Retinal pigment epithelial cell (primary cell): ENCODE measurements at places on chromosomes 1 and 21.
A peak's percentile ranks its signal among the peaks of the same experiment; 100 is the strongest.

- no peak for DNase-seq
Observed at GRCh38 chr1:107436552-107437241, 295.9 kb downstream of the NTNG1 start.

DNA sequence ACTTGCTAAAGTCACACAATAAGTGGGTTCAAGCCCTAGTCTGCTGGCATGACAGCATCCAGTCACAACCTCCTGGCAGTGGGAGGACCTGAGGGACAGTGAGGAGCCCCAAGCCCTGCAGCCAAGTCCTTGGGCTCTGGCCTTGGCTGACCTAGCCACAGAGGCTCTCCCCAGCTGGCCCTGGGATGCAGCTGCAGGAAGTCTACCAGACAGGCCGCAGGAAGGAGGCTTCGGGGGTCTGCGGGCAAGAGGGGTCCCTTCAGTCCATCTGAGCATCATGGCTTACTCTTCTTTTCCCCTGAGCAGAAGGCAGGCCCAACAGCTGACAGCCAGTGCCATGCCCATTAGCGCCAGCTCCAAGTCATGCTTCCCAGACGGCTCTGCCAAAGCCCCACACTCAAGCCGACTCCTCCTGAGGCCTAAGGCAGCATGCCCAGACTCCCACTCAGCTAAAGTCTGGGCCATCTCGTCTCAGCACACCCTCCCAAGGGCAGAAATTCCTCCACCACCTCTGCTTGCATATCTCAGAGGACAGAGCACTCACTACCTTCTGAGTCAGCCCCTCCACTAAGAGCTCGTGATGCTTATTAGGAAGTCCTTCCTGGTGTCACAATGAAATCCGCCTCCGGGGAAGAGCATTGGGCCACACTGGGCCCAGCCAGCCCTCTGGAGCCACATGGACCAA lies 20.1 kb downstream of the SLC1A7 start:
- no peak for DNase-seq

- DNase-seq = no peak
Observed at GRCh38 chr1:27915082-27915575, 19.7 kb upstream of the SMPDL3B start.

- no peak for DNase-seq
Observed at GRCh38 chr1:53681977-53682685, 56.8 kb downstream of the GLIS1 start.

GRCh38 chr1:203840208-203840808 lies 21.1 kb upstream of the SNRPE start:
- DNase-seq = no peak

DNA sequence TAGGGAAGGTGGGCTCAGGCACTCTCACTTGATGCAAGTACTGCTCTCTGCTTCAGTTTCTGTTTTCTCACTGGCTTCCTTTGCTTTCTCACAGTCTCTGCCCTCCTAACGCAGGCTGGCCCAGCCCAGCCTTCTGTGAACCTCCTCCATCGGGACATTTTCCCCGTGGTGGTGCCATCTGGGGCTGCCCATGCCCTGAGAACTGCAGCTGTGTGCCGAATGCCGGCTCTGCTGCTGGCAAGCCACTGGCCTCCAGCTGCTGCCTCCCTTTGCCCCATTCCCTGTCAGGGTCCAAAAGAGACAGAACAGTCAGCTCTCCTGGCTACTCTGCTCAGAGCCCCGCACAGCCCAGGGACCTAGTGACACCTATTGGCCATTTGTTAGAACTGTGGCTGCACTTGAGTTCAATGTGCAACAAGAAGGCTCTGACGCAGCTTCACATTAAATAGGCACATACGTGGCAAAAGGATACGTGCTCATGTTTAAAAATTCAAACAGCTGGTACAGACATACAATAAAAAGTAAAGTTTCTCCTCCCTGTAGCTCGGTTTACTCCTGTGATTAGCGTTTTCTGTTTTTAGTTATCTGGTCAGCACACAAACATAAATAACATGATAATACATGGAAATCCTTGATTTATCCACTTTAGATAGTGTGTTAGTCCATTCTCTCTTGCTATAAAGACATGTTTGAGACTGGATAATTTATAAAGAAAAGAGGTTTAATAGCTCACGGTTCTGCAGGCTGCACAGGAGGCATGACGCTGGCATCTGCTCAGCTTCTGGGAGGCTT lies 46.6 kb downstream of the FCRL5 start:
- no peak for DNase-seq

DNA sequence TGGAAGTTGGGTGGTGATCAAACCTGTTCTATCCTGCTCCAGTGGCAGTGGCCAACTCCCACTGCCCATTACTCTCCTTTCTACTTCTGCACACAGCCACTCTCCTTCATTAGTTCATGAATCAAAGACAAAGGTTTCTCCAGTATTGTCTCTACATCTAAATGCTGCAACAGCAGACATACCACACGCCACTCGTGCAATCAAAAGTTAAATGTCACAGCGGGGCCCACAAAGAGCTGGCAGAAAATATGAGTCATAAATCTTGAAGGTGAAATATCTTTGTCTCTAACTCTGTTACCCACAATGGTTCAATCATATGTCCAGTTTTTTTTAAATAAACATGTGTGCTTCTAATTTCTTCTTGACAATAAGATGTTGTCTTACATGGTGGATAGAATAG lies 13.3 kb downstream of the APCS start:
- no peak for DNase-seq

- DNase-seq = no peak
Observed at GRCh38 chr21:41967708-41968107, 13.9 kb upstream of the C2CD2 start.

DNA sequence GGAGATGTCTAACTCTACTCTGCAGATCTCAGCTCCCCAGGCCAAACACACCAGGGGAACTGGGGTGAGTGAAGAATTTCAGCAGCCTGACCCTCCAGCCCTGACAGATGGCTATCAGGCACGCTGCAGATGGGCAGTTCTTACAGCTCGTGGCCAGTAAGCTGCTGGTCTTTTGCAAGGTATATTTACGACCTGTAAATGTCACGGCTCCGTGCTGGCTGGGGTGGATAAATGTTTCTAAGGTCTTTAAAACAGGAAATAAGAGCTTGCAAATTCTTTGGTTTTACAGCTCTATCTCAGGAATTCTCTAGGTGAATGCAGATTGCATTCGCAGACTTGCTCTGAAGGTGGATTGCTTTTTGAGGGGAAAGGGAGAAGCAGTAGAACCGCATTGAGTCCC lies 10.1 kb downstream of the DOP1B start:
- DNase-seq = no peak

- DNase-seq = no peak
Observed at GRCh38 chr1:218350801-218351266, 5.7 kb downstream of the TGFB2 start.

- no peak for DNase-seq
Observed at GRCh38 chr1:167676916-167677848, 44.6 kb upstream of the MPZL1 start.

DNA sequence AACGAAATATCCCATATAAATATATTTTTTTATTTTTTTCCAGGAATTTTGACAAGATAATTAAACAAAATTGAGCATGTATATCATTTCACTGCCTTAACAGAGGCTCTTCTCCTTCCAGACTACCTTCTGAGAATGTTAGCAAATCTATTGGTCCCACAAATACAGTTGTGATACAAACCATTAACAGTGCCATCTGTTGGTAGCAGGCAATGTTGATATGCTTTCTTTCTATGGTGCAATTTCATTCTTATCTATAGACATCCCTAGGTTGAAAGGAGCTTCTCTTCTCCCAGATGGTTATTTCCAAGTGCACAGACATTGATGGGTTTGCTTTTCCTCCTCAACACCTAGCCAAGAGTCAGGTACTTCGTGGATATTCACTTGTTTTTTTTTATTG lies 303.6 kb downstream of the USH2A start:
- peak; percentile 12 for DNase-seq

GRCh38 chr1:58862728-58863385 lies 79.0 kb upstream of the JUN start:
- no peak for DNase-seq

DNA sequence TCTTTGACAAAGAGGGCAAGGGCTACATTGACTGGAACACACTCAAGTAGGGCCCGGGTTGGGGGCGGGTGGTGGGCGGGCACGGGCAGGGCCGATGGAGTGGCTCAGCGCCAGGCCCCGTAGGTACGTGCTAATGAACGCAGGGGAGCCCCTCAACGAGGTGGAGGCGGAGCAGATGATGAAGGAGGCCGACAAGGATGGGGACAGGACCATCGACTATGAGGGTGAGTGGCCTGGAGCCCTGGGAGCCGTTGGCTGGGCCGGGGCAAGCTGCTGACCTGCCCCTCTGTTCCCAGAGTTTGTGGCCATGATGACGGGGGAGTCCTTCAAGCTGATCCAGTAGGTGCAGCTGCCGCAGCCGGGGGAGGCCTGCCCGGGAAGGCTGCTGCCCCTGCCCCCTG lies 1.8 kb downstream of the CALML6 start:
- no peak for DNase-seq

DNA sequence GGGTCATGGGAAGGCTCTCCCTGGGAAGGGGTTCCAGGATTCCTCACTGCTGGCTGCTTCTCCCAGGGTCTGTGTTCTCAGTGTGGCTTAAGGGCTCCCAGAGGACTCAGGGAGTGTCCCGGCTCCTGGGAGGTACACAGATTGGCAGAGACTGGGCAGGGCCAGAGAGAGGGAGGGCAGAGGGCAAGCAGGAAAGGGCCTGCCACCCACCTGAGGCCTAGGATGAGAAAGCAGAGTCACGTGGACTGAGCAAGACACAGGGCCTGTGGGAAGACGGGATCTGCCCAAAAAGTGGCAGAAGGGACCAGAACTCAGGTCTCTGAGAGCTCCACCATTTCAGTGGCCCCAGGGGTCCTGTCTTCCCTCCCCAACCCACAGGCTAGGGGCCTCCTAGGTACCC lies 871 bp downstream of the SLFNL1 start:
- DNase-seq = no peak

DNA sequence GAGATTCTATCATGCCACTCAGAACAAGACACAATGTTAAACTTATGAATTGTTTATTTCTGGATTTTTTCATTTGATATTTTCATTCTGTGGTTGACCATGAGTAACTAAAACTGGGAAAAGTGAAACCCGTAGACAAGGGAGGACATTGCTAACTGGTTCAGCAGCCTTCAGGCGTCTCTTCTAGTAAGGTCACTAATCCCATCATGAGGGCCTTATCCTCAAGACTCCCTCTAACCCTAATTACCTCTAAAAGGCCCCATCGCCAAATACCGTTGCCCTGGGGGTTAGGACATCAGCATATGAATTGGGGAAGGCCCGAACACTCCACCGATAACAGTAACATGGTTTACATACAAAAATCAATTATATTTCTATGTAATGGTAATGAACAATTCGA lies 247.6 kb downstream of the TM2D1 start:
- DNase-seq = no peak

- no peak for DNase-seq
Observed at GRCh38 chr1:27504588-27505419, 14.8 kb upstream of the WASF2 start.

GRCh38 chr1:216045400-216045799 lies 377.8 kb downstream of the USH2A start:
- DNase-seq = peak; percentile 100

DNA sequence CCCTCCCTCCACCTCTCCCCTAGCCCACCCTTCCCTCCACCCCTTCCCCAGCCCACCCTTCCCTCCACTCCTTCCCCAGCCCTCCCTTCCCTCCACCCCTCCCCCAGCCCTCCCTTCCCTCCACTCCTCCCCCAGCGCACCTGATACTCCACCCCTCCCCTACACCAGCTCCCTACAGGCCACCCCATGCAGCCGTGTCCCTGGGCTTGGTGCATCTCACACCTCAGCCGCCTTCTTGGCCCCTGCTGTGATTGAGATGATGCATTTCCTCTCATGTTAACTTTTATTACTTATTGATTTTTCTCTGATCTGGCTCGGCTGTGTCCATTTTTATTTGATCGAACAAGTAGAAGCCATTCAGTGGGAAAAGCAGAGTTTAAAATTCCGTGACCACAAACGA lies 243.8 kb downstream of the MATN1 start:
- no peak for DNase-seq

DNA sequence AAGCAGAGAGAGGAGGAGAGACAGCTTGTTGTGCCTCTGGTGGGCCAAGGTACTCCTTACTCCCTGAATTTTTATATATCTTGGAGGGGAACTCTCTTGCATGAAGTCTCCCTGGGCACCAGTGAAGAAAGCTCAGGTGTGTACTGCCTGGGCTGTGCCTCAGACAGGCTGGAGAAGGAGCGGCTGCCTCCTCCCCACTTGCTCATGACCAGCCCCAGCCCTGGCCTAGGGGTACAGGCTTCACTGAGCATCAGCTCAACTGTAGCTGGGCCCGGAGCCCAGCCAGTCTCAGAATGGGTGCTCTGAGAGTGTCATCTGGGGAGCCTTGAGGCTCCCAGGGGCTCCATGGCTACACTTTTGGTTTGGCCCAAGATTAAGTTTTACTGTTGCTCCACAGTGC lies 44.8 kb upstream of the TENT5C start:
- DNase-seq = no peak

DNA sequence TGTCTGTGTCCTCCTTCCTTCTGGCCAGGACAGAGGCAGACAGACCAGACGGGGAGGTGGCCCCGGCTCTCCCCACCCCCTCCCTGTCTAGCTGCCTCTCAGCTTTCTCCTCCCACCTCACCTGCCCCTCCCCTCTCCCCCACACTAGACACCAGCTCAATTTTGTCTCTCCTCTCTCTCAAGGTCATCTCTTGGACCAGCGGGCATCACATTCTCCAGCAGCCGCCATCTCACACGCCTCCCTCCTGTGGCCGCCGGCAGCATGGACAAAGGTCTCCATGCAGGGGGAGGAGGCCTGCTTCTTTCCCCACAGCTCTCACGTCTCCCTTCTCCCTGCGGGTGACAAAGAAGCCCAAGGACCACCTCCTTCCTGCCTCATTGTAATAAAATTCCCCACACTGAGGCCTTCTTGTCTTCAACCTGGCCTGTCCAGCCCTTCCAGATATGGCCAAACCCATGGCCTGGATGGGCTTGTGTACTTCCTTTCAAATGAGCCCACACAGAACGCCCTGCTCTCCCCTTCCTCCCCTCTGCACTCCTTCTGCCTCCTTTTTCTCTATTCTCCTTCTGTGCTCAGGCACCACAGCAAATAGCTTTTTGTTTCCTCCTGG lies 14.6 kb downstream of the OPTC start:
- no peak for DNase-seq

DNA sequence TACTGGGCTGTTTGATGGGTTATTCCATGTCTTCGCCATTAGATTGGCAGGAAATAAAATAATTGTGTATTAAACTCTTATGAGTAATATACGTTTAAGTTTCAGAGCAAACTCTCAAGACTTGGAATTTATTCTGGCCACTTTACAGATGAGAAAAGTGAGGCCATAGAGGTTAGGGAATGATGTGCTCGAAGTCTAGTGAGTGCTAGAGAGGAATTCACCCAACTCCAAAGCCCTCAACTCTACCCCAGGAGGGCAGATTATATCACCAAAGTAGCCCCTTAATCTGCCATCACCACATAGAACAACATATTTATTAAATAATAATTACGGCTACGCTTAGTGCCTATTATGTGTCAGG lies 440 bp upstream of the MUL1 start:
- DNase-seq = no peak

DNA sequence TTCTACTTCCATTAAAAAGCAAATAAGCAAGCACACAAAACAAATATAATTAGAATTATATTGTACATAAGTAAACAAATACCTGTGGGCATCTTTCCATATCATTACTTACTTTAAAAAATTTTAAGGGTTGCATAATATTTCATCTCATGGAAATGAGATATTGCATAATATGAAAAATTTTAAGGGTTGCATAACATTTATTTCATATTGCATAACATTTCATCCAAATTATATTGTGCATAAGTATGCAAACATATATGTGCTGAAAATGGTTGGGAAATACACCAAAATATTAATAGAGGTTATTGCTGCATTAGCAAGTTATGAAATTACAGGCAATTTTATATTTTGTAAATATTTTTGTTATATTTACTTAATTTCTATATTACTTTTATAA lies 213.7 kb downstream of the KCNH1 start:
- no peak for DNase-seq
